ENCODE measurements at places on chromosomes 7 and 10. TPM values are rescaled to one million over a fixed set of nuclear protein-coding genes. Genes with fewer than 3 reads are reported as not detected.

Gene AKR1C8
- total RNA-seq: not detected

Gene DNAJB12
- 25.9 TPM for total RNA-seq

Gene UBTD1
- 18.1 TPM for total RNA-seq

Gene PRPS1L1
- not detected for total RNA-seq

Gene SH3PXD2A
- 4.7 TPM for total RNA-seq

Gene SLC18A2
- total RNA-seq: 3.0 TPM

Gene WASHC2C
- 36.7 TPM for total RNA-seq

Gene OR13A1
- total RNA-seq: 0.15 TPM

DNA sequence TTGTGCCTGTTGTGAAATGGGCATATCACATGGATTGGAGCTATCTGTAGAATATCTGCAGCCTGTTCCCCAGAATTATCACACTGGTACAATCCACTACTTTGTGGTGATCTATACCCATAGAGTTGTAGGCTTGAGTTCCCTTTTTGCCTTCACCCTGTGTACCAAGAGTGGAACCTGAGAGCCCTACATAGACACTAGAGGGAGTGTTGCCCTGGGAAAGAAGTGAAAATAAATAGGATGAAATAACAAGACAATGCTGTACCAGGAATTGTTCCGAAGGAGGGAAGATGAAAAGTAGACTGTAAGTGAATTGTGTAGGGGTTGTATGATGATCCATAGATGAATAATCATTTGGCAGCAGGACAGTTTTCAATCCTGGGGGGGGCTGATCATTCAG lies 9.0 kb downstream of the SORCS3 start:
- no peak overlapping the region for H3K4me3 ChIP-seq
- no peaks in the 10 kb centered on the region for H3K36me3 ChIP-seq
- no peaks in the 10 kb centered on the region for H3K4me1 ChIP-seq
- H3K27ac ChIP-seq: no peak overlapping the region

DNA sequence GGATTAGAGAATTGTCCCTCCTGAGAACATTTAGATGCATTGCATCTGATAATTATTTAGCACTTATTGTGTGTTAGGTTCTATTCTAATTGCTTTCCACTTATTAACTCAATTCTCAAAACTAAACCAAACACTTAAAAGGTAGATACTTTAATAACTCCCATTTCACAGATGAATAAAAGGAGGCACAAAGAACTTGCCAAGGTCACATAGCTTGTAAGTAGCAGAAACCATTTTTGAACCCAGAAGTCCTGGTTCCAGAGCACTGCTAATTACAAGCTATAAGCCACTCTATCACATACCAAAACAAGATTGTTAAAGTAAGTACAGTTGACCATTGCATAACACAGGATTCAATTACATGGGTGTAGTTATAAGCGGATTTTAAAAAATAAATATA lies 164.9 kb downstream of the CPED1 start:
- H3K27ac ChIP-seq: no peak overlapping the region
- DNase-seq: no peak
- no peaks in the 10 kb centered on the region for H3K4me1 ChIP-seq
- H3K36me3 ChIP-seq: no peaks in the 10 kb centered on the region

GRCh38 chr7:55271661-55272060 lies 93.5 kb upstream of the LANCL2 start:
- H3K27me3 ChIP-seq: no peaks in the 10 kb centered on the region
- no peaks in the 10 kb centered on the region for H3K36me3 ChIP-seq
- H3K4me1 ChIP-seq: no peaks in the 10 kb centered on the region
- H3K4me3 ChIP-seq: no peak overlapping the region
- H3K27ac ChIP-seq: no peak overlapping the region

DNA sequence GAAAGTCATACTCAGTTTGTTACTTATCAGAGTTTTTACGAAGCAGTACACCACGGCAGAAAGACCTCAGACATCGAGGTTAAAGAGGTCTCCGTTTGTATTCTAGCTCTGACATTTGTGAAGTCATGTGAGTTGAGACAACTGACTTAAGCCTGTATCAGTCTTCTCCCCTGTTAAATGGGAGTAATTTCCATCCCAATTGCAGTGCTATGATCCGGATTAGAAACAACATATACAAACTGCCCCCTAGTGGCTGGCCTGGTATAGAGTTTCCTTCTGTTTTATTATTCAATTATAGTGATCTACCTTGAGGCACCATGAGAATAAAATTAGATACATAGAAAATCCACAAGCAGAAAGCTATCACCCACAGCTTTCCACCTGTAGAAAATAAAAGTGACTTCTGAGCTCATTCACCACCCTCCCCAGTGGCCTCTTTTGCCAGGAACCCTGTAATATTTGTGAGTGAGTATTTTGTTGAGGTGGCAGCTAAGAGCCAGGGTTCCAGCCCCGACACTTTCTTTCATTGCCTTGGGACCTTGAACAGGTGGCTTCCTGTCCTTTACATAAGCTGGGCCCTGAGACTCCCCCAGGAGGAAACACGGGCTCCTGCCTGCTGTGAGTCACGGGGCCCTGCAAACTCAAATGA lies 607.2 kb upstream of the MGMT start:
- H3K4me1 ChIP-seq: no peaks in the 10 kb centered on the region
- no peak overlapping the region for H3K27ac ChIP-seq
- H3K27me3 ChIP-seq: no peaks in the 10 kb centered on the region
- H3K4me3 ChIP-seq: no peak overlapping the region
- no peaks in the 10 kb centered on the region for H3K36me3 ChIP-seq

- peaks cover 8% of the 10 kb centered on the region for H3K36me3 ChIP-seq
- DNase-seq: no peak
- no peaks in the 10 kb centered on the region for H3K27me3 ChIP-seq
- H3K4me3 ChIP-seq: no peak overlapping the region
- no peak overlapping the region for H3K27ac ChIP-seq
- H3K4me1 ChIP-seq: no peaks in the 10 kb centered on the region
These were observed 16.8 kb upstream of the DPYSL4 start for GRCh38 chr10:132169766-132170560.

- no peaks in the 10 kb centered on the region for H3K4me1 ChIP-seq
- no peaks in the 10 kb centered on the region for H3K36me3 ChIP-seq
- no peak overlapping the region for H3K27ac ChIP-seq
- H3K4me3 ChIP-seq: no peak overlapping the region
- H3K27me3 ChIP-seq: no peaks in the 10 kb centered on the region
These were observed 150.3 kb upstream of the NPY start for GRCh38 chr7:24133691-24134090.

- no peak overlapping the region for H3K27ac ChIP-seq
- H3K4me1 ChIP-seq: no peaks in the 10 kb centered on the region
- no peaks in the 10 kb centered on the region for H3K36me3 ChIP-seq
- no peak overlapping the region for H3K4me3 ChIP-seq
- H3K27me3 ChIP-seq: no peaks in the 10 kb centered on the region
- DNase-seq: no peak
These were observed 12.6 kb upstream of the PRPS1L1 start for GRCh38 chr7:18040196-18040595.

GRCh38 chr10:14023673-14024328 lies 306.9 kb downstream of the FRMD4A start:
- no peak overlapping the region for H3K27ac ChIP-seq
- no peaks in the 10 kb centered on the region for H3K27me3 ChIP-seq
- H3K36me3 ChIP-seq: peaks cover 3% of the 10 kb centered on the region
- no peak for DNase-seq
- no peaks in the 10 kb centered on the region for H3K4me1 ChIP-seq

DNA sequence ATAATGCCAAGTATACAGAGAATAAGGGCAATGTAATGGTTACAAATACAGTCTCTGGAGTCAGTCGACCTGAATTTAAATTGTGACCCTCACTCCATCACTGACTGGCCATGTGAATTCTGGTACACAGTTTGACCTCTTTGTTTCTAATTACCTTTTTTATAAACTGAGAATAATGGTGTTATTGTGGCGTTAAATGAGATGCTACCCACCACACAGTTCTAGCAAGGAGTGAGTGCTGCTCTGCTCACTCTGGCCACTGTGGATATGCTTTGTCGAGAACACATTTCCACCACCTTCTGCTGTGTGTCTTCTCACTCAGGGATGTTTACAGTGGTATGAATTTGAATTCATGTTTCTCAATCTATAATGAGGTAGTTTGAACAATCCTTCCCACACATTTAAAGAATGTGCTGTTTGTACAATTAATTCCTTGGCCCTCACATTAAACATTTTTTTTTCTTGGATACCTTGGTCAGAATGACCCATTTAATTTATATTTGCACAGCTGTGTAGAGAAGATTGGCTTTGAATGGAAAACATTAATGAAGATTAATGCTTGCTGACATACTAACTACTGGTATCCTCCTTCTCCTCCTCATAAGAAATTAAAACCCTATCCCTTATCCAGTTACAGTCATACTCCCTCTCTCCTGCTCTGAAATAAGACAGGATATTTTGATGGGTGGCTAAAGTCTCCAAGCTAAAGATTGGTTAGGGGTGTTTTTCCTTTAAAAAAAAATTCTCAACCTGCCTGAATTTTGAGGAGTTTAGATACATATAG lies 42.4 kb downstream of the PLCE1 start:
- H3K27ac ChIP-seq: no peak overlapping the region
- no peak overlapping the region for H3K4me3 ChIP-seq
- H3K4me1 ChIP-seq: no peaks in the 10 kb centered on the region
- no peak for DNase-seq

GRCh38 chr7:84162125-84162524 lies 32.5 kb downstream of the SEMA3A start:
- peaks cover 3% of the 10 kb centered on the region for H3K4me1 ChIP-seq
- H3K4me3 ChIP-seq: no peak overlapping the region
- no peaks in the 10 kb centered on the region for H3K27me3 ChIP-seq
- DNase-seq: no peak
- H3K36me3 ChIP-seq: no peaks in the 10 kb centered on the region

- H3K27ac ChIP-seq: no peak overlapping the region
- no peaks in the 10 kb centered on the region for H3K36me3 ChIP-seq
- no peaks in the 10 kb centered on the region for H3K4me1 ChIP-seq
These were observed 104.9 kb downstream of the CDK6 start for GRCh38 chr7:92731335-92732063.

DNA sequence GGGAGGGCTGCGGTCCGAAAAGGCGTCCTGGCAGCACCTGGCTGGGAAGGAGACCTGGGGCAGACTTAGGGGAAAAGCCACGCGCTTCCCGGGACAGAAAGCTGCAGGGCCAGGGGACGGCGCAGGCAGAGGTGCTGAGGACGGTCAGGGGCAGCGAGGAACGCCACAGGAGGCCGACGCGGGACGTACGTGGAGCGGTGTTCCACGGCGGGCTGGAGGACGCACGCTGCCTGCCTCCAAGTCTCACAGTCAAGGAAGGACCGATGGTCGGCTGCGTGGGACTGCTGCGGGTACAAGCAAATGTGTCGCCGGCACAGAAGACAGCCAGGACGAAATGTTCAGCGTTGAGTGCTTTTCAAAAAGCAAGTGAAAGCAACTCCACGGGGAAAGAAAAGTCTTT lies 245.2 kb downstream of the ELFN1 start:
- no peaks in the 10 kb centered on the region for H3K27me3 ChIP-seq
- H3K27ac ChIP-seq: no peak overlapping the region
- no peak for DNase-seq
- no peak overlapping the region for H3K4me3 ChIP-seq
- no peaks in the 10 kb centered on the region for H3K36me3 ChIP-seq

- H3K36me3 ChIP-seq: no peaks in the 10 kb centered on the region
- no peaks in the 10 kb centered on the region for H3K27me3 ChIP-seq
- no peak for DNase-seq
- H3K27ac ChIP-seq: no peak overlapping the region
- H3K4me1 ChIP-seq: no peaks in the 10 kb centered on the region
These were observed 70.2 kb upstream of the FERD3L start for GRCh38 chr7:19215412-19215811.

DNA sequence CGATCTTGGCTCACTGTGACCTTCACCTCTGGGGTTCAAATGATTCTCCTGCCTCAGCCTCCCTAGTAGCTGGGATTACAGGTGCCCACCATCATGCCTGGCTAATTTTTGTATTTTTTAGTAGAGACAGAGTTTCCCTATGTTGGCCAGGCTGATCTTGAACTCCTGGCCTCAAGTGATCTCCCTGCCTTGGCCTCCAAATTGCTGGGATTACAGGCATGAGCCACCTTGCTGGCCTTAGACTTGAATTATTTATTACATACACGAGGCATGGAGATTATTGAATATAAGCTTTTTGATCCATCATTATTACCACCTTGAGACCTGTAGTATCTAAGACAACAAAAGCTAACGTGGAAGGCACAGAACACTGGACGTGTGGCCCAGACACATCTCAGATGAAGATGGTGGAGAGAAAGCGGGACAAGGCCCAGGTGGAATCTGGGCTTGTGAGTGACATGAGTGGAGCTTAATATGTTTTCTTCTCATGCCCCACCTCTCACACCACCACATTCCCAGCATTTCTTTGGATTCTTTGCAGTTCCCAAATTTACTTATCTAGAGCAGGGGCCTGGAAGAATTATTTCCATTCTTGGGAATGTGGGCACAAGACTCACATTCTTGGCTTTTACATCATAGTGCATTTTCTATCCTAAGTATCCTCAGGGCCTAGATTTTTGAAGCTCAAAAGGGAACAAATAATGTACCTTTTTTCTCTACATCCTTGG lies 76.6 kb downstream of the SUGCT start:
- H3K27ac ChIP-seq: no peak overlapping the region
- H3K4me3 ChIP-seq: no peak overlapping the region
- no peaks in the 10 kb centered on the region for H3K4me1 ChIP-seq
- no peaks in the 10 kb centered on the region for H3K36me3 ChIP-seq
- H3K27me3 ChIP-seq: no peaks in the 10 kb centered on the region
- DNase-seq: no peak

DNA sequence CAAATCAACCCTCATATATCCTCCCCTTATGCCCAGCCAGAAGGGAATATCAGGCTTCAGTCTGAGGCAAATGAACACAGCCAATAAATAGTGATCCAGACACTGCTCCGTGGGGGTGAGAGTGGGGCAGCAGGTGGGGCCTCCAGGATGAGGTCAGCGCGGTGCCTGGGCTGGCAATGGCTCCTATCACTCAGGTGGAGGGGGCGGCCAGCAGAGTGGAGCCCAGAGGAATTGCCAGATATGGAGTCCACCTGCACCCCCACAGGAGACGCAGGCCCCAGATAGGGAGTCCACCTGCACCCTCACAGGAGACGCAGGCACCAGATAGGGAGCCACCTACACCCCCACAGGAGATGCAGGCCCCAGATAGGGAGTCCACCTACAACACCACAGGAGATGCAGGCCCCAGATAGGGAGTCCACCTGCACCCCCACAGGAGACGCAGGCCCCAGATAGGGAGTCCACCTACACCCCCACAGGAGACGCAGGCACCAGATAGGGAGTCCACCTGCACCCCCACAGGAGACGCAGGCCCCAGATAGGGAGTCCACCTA lies 78.0 kb upstream of the PPP2R2D start:
- H3K4me1 ChIP-seq: no peaks in the 10 kb centered on the region
- DNase-seq: no peak
- no peaks in the 10 kb centered on the region for H3K27me3 ChIP-seq
- no peak overlapping the region for H3K27ac ChIP-seq
- H3K36me3 ChIP-seq: no peaks in the 10 kb centered on the region

DNA sequence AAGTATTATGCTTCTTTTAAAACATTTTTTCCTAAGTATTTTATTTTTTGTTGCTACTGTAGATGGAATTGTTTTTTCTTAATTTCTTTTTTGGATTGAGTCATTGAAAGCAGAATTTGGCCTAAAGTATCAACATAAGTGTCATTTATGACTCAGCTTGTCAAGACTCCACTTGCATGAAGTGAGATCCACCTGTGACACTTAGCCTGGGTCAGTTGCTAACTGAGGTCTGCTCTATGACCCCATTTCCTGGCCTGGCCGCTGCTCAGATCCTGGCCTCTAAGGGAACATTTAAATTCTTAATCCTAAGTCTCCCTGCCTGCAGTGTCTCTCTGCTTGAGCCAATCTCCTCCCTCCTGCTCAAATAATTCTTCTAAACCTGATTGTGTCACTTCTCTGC lies 35.5 kb downstream of the TMEM270 start:
- no peak for DNase-seq
- H3K36me3 ChIP-seq: peaks cover 17% of the 10 kb centered on the region
- peaks cover under 1% of the 10 kb centered on the region for H3K4me1 ChIP-seq
- H3K4me3 ChIP-seq: no peak overlapping the region
- no peak overlapping the region for H3K27ac ChIP-seq
